Effector memory CD4-positive, alpha-beta T cell (primary cell): ENCODE measurements at places on chromosomes 6 and 20.

- DNase-seq = no peak
Measured at GRCh38 chr6:19842030-19842615, 5.0 kb downstream of the ID4 start.

- no peak for DNase-seq
Measured at GRCh38 chr20:52524861-52525260, 333.3 kb upstream of the ZFP64 start.

DNA sequence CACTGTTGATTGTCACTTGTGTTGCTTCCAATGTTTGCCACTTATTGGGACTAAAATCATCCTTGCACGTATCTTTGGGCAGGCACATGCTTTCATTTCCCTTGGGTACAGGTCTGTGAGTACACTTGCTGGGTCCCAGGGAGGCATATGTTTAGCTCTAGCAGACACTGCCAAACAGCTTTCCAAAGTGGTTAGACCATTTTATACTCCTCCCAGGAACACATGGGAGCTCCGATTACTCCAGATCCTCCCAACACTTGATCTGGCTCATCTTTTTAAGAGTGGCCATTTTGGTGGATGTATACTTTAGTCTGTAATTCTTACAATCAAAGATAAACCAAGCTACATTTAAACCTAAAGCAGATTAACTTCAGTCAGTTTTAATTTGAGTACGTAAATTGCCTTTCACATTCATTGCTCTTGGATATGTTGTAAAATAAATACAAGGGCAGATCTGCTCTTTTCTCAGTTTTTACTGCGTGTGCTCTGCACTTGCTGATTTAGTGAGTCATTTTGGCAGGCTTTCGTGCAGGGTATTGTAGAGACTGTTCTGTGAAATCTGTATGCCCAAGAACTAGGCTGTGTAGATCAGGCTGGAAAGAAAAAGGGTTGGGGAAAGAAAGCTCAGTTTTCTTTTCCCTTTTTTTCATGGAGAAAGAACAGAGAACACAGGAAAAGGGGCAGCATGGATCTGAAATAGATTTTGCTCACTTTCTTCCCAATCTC lies 19.5 kb downstream of the SLC22A1 start:
- DNase-seq = no peak

GRCh38 chr6:7542874-7543624 lies 1.6 kb downstream of the DSP start:
- DNase-seq = no peak

DNA sequence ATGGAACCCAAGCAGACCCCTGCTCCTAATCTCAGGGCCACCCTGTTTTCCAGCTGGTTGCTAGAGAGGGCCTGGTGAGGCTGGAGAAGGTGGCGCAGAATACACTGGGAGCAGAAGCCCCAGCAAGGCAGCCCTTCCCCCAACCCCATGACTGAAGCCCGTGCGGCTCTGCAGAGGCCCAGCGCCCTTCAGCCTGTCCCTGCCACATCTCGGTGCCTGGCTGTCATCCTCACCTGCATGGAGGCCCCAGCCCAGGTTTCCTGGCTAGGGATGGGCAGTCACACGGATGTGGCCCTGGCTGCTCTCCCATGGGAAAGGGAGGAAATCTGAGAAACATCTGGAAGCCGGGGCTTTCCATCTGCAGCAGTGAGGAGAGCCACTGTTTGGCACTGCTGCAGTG lies 26.1 kb upstream of the VSTM2L start:
- no peak for DNase-seq

DNA sequence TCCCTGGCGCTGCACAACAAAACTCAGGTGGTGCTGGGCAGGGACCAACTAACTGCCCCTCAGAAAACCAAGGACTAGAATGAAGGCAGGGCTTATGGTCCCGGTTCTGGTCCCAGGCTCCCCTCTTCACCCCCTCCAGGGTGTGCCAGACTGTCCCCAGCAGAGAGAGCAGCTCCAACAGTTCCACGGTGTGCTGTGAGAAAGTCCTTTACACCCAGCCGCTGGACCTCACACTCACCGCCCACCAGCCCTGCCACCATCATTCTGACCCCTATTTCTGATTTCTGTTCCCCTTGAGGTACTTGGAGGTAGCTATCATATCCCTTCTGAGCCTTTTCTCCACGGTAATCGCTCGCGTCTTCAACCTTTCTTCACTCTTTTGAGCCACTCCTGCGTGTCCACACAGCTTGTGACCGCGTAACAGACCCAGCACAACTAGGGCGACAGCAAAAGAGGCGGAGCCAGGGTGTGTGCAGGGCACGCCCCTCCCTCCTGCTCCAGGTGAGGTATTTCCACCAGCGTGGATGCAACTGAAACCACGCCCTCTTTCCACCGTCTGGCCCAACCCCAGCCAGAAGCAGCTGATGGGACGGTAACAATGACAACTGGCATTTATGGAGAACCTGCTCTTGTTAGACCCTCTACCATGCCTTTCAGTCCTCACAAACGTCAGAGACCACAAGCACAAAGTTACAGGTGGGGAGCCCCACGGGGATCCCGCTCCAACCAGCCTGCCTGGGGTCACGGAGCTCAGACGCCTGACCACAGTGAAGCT lies 2.3 kb downstream of the PXDC1 start:
- DNase-seq = no peak
